CD4-positive, alpha-beta T cell (primary cell): ENCODE measurements at places on chromosomes 7 and 10.
A peak's percentile ranks its signal among the peaks of the same experiment; 100 is the strongest.

DNA sequence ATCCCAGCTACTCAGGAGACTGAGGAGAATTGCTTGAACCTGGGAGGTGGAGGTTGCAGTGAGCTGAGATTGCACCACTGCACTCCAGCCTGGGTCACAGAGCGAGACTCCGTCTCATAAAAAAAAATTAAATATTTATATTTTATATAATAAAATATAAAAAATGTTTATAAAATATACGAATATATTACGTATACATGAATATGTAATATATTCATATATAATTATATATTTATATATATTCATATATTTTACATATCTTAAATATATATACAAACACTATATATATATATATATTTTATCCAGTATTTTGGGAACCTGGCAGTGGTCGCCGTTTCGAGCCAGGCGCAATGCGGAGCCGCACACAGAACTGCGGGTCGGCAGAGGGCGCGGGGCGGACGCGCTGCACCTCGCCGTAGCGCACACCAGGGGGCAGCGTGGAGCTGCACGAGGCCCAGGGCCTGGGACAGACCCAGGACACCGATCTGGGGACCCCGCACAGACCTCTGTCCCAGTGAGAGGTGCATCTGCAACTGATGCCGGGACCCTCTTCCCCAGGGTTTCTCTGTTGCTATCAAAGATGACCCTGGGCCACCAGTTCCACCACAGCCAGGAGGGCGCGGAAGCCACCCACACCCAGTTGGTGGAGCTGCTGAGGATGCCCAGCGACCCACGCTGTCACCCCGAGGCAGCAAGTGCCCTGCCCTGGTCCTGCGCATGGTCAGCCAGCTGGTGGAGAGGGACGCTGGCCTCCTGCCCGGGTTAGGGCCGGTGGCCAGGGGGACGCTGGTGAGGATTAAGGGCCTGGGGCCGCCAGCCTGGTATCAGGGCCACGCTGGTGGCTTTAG, 22.7 kb downstream of the AP5Z1 start:
- DNase-seq = peak; percentile 72

GRCh38 chr7:117597755-117598154, 117.9 kb downstream of the CFTR start:
- no peak for DNase-seq

GRCh38 chr10:48550071-48550691, 54.7 kb downstream of the ARHGAP22 start:
- DNase-seq = no peak

- no peak for DNase-seq
Measured at GRCh38 chr10:95275726-95276366, 15.0 kb downstream of the PDLIM1 start.

DNA sequence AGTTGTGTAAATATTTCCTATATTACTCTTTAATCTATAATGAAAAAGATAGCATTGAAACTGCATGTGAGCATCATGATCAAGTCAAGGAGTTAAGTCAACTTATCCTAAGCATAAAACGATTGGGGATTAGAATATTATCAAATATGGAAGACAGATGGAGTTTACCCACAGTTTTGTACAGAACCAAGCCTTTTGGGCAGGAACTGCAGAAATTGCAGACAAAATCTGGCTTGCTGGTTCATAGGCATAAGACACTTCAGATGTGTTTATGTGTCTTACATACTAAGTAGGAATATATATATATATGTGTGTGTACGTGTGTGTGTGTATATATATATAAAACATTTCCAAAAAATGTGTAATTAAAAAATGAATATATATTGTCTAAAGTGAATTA, 375.4 kb upstream of the TPK1 start:
- no peak for DNase-seq

DNA sequence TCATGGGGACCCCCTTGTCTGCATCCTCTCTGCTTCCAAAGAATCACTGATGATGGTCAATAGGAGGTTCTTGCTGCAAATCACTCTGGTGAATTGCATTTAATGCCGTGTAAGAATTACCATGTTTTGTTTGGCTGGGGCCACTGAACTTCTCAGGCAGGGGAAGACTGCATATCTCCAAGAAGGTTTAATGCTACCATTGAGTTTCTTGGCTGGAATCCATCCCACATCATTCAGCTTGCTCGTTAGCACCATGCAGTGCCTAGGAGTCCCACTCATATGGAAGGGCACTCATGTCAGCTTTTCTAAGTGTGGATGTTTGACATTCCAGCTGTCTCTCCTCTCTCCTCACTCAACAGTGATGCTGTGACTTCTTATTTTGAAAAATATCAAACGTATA, 50.2 kb upstream of the BAMBI start:
- no peak for DNase-seq

DNA sequence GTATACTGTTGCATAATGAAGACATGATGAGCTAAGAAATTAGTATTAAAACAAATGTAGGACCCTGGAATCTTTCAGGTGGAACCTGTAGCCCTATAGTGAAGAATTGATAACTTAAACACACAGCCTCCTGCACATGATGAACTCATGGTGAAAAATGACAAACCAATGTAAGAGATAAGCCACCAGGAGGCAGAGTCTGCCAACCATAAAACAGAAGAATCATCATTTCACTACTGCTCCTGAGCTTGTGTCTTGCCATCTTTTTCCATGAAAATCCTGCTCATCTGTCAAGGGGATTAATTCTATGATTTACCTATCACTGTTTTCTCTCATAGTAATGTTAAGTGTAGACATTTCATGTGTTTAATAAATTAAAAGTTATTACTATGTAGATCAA, 363.9 kb downstream of the MALRD1 start:
- no peak for DNase-seq

DNA sequence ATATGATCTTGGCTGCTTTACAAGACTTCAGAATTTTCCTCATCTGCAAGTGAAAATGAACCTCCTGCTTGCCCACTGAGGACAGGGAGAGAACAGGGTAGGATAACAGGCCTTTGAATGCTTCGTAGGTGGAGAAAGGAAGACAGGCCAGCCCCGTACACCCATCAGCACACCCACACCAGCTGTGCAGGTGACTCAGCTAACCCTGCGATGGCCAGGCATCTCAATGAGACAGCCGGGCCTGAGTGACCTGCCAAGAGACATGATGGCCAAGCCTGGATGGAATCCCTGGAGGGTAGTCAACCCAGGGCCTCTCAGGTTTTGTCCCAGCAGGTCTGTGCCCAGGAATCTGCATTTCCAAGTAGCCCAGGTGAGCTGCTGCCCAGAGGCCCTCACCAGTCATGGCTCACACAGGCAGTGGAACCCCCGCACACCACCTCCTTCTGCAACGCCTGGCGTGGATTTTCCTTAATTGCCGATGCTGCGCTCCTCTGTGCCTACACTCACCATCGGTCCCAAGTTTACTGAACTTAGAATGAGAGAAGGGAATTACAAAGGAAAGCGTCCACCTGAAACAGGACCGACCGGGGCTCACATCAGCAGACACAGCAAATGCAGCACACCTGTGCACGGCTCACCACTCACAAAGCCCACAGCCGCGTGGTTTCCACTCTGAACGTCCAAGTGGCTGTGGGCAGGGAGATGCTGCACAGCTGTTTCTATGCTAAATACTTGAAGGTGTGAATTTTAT, 163.7 kb downstream of the DIP2C start:
- DNase-seq = no peak

GRCh38 chr7:96855139-96855538, 145.5 kb upstream of the SEM1 start:
- no peak for DNase-seq

- DNase-seq = no peak
Measured at GRCh38 chr7:3191548-3191947, 109.5 kb upstream of the SDK1 start.

GRCh38 chr10:61136139-61136538, 192.2 kb upstream of the RHOBTB1 start:
- no peak for DNase-seq

DNA sequence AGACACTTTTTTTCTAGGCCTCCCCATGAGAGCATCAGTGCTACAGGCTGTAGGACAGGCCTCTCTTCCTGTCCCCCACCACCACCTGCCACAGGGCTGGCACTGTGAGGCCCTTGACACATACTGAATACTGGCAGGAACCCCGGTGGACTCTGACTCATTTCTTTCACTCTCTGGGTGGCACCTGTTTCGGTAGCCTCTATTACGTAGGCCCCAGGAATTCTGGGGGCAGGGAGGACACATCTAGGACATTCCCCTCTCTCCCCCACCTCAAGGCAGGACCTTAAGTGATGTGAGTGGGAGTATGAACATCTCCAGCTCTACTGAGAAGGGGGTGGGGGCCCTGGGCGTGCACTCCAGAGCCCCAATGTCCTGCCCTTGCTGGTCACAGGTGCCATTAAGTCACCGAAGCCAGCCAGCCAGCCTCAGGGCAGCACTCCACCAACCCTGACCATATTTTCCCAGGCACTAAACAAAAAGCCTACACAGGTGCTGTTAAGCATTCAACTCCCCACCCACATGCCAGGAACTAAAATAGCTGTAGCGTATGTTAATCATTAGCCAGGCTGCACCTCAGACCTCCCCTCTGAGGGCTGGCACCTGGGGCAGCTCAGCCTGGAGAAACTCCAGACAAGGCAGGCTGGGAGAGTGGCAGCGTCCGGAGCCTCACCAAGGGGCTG, 8.9 kb downstream of the ANXA11 start:
- no peak for DNase-seq

DNA sequence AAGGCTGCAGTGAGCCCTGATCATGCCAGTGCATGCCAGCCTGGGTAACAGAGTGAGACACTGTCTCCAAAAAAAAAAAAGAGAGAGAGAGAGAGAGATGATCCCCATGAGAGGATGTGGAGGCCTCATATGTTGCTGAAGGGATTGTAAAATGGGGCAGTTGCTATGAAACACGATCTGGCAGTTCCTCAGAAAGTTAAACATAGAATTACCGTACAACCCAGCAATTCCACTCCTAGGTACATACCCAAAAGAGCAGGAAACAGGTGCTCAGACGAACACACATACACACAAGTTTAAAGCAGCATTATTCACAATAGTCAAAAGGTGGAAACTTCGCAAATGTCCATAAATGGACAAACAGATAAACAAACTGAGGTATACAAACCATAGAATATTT, 27.4 kb upstream of the CYTH3 start:
- no peak for DNase-seq

DNA sequence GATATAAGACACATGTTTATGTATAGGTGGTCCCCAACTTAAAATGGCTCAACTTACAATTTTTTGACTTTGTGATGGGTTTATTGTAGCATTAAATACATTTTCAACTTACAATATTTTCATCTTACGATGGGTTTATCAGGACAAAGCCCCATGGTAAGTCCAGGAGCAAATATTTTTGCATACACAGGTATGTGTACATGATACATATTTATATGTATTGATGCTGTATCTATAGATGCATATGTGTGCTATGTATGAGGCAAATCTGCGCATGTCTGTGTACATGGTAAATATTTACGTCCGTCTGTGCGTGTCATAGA, 664 bp upstream of the UBE3C start:
- DNase-seq = no peak

GRCh38 chr7:155003376-155004214, 671 bp upstream of the PAXIP1 start:
- peak; percentile 86 for DNase-seq

GRCh38 chr10:125057158-125058001, 103.0 kb downstream of the CTBP2 start:
- DNase-seq = peak; percentile 33
